ENCODE measurements at places on chromosomes 11 and 22. TPM values are rescaled to one million over a fixed set of nuclear protein-coding genes. Genes with fewer than 3 reads are reported as not detected.

Gene OR51B2
- not detected for total RNA-seq

Gene MRGPRX4
- total RNA-seq = not detected

Gene OSBP2
- 9.5 TPM for total RNA-seq

Gene OR56A1
- total RNA-seq = not detected

Gene ADAMTS8
- total RNA-seq = 0.58 TPM

Gene SCUBE2
- 27.2 TPM for total RNA-seq

Gene P2RY6
- 1.3 TPM for total RNA-seq

Gene AMOTL1
- total RNA-seq = 46.3 TPM

Gene ART5
- not detected for total RNA-seq

Gene NFAM1
- 1.1 TPM for total RNA-seq

Data from stomach (tissue), 19 donors.